ENCODE measurements at places on chromosomes 11 and 22.

DNA sequence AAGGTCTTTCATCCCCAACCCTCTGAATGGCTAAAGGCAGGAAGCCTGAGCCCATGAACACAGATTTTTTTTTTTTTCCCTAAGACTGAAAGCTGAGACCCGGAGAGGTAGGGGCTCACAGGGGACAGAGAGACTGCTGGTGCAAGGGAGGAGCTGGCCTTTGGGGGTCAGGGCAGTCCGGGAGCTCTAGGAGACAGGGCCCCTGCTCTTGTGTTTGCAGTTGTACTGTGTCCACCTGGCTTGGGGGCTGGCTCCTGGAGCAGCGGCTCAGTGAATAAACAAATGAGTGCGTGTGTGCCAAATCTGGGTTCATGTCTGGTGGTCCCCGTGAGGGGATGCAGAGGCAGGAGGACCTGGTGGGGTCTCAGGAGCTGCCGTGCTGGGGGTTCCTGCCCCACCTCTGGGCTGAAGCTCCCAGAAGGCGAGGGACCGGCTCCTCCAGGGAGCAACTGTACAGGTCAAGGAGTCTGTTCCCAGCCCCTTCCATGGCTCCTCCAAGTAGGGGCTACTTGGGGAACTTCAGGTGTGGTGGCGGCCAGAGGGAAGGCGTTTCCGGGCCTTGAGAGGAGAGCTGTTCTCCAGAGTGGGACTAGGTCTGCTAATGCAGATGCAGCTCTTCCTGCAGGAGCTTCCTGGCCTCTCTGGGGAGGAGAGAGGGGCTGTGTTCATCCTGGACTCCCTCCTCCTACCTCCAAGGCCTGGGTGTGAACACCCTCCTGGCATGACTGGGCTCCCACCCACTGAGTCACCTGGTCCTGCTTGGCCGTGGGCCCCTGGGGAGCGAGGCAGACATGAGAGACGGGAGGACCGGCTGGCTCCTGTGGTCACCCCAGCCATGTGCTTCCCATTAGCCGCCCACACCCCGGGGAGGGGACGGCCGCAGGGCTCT is 57.6 kb downstream of the FBXO7 start:
- peak; percentile 92 for DNase-seq

DNA sequence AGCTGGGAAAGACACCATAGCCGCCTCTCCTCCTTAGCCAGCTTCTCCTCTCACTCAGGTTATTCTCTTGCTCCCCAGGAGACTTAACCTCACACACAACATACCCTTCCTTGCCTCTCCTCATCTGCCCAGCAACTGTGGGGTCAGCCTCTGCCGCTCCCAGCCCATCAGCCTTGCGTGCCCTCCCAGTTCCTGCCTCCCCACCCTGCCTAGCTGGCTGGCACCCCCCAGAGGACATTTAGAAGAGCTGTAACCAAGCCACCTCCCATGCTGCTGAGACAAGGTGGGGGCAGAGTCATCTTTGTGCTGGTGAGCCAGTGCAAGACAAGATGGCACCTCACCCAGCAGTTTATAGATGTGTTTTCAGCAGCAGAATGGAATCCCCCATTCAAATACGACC is 38.2 kb downstream of the TOM1 start:
- no peak for DNase-seq

DNA sequence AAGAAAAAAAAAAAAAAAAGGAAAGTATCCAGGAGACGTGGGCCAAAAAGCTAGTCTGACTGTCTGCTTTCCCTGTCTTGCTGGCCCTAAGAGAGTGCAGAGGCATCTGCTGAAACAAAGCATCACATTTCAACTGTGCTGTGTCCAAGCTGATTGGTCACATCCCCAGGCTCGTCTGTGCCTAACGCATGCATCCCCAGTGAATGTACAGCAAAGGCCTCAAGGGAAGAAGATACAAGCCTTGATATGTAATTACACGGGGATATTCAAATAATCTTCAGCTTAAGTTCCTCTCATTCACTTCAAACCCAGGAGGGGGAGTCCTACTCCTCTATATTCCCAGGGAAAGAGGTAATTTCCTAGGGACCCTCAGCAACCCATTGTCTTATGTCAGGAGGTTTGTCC is 5.4 kb upstream of the SORL1 start:
- peak; percentile 34 for DNase-seq

- DNase-seq: peak; percentile 63
Measured at GRCh38 chr11:86360775-86361395, 13.8 kb upstream of the CCDC81 start.

DNA sequence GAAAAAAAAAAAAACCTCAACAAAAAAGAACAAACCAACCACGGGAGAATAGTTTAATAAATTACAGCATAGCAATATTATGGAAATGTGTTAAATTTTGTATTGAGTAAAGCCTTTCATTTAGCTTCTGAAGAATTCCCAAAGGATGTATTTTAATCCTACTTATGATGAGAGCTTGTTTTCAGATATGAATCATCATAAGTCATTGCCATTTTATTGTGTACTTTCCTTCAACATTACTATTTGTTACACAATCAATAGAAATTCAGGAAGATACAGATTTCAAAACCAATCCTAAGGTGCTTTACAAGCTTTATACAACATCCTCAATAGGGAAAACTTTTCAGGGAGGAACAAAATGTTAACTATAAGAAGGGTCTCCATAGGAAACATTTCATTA is 200.6 kb upstream of the CTSC start:
- peak; percentile 70 for DNase-seq

DNA sequence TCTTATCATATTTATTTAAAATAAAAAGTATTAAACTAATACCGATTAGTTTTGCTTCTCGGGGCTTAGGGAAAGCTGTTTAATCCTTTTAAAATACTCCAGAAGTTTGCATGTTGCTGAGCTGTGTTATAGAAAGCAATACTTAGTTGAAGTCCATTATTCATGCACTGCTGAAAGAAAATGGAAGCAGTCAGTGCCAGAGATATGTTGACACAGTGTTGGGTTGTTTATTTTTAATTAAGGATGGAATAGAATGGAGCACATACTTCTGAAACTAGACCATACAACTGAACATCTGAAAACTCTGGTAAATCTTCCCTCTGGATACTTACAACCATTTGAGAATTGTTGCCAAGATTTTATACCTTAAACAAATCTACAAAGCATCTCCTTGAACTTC is 282.7 kb upstream of the CCDC179 start:
- DNase-seq: peak; percentile 17

DNA sequence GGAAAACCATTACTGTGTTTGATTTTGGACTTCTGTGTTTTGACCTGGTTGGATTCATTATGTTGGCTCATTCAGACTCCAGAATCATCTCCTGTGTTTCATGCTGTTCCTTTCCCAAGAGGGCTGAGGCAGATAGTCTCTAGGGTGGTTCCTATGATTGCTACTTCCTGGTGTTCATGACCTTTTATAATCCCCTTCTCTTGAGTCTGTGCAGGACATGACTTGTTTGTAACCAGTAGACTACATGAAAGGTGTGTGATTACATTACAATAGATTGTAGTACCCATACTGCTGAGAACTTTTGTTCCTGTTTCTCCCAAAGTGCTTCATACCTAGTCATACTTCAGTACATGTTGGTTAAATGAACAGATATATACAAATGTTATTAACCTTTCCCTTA is 700.6 kb downstream of the METTL15 start:
- DNase-seq: no peak

DNA sequence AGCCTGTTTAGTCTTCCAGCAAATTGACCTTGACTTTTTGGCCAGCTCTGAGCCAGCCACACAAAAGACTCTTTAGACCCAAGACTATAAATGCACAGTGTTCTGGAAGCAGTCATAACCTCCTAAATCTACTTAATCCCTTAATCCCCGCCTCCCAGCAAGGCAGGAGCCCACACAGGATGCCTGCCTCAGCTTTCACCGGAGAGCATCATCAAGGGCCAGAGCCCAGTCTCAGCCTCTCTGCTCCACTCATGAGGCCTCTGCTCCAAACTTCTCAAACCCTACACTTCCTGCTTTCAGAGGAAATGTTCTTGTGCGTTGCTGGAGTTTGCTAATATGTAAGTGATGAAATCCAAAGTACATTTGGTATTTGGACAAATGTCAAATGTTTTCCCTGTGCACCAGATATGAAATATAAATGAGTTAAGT is 57.9 kb upstream of the FSHB start:
- DNase-seq: no peak

- no peak for DNase-seq
Measured at GRCh38 chr11:72584293-72584938, 89.8 kb downstream of the PDE2A start.

- no peak for DNase-seq
Measured at GRCh38 chr22:47724751-47725150, 962.3 kb downstream of the TBC1D22A start.

DNA sequence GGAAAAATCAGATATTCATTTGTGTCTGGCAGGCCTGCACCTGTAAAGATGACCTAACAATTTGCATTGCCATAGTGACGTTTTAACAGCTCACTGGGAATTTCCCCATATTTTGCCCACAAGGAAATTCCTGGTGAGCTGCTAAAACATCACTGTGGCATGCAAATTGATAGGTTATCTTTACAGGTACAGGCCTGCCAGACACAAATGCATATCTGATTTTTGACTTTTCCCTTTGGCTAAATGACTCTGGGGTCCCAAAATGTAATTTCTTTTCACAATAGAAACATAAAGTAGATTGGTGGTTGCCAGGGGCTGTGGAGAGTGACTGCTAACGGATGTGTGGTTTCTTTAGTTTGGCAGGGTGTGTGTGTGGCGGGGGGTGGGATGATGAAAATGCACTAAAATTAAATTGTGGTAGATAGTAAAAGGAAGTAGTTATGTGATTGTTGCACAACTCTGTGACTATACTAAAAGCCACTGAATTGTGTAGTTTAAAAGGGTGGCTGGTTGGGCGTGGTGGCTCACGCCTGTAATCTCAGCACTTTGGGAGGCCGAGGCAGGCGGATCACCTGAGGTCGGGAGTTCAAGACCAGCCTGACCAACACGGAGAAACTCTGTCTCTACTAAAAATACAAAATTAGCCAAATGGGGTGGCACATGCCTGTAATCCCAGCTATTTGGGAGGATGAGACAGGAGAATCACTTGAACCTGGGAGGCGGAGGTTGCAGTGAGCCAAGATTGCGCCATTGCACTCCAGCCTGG is 18.5 kb upstream of the FEZ1 start:
- DNase-seq: peak; percentile 16

DNA sequence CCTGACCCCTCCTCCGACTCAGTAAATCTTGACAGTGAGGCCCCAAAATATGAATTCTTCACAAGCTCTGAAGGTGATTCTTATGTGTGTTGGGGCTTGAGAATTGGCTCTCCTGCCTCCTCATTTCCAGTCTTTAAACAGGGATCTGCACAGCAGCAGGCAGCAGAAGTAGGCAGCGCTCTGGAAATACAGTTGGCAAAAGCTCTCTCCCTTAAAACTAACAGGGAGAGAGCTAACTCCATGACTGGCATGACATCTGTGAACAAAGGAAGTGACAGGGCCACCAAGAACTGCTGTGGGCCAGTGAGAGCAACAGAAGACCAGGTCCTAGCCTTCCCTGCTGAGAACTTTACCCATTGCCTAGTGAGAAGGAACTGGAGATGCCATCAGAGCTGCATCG is 70.1 kb downstream of the PANX1 start:
- no peak for DNase-seq

- peak; percentile 82 for DNase-seq
Measured at GRCh38 chr22:50306753-50307749, at the start of gene PLXNB2. Gene PLXNB2 (minus strand): TSS chr22:50307646. CDS start chr22:50290584, 17,062 bp downstream.

DNA sequence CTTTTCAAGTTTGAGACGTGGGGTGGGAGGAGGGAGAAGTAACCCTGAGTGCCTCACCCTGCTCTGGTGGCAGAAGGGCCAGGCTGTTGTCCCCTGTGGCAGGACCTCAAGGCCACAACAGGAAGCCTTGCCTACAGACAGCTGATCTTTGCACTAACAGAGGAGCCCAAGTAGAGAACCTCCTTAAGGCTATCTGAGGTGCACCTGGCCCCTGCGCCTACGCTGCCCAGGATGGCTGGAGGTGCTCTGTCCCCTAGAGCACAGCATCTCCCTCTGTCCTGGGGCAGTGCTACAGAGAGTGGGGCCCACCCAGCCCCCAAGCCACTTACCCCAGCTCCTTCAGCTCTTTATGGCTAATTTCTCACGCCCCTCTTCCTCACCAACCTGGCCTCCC is 27.0 kb downstream of the MYO7A start:
- DNase-seq: no peak

- DNase-seq: peak; percentile 74
Measured at GRCh38 chr11:94117871-94118270, 10.8 kb upstream of the PANX1 start.

DNA sequence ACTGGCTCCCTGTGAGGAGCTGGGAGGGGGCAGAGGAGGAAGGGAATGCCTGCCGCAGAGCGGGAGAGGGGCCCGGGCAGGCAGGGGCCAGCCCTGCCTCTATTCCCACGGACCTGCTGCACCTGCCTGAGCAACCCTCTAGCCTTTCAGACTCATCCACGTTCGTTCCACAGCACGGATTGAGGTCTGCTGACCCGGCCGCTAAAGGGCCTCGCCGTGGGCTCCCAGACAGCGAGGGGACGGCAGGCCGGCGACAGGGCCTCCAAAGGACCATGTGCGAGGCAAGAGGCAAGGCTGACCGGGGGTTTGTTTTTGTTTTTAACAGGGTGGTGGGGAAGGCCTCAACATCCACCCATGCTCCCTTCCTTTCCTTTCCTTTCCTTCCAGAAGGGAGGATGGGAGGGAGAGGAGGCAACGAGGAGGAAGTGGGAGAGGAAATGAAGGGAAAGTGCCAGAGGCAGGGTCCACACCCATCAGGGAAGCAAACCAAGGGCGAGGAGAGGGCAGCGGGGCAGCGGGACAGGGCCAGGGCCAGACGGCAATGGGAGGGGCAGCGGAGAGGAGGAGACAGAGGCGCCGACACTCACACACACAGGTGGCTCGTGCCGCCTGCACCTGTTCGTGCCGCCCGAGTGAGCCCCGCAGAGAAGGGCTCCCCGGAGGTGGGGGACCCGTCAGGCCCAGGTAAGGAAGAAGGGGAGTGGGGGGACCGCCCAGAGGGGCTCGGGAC is 7.5 kb downstream of the LRFN4 start:
- no peak for DNase-seq

GRCh38 chr22:17785185-17786184 is 11.2 kb upstream of the BID start:
- DNase-seq: peak; percentile 34

DNA sequence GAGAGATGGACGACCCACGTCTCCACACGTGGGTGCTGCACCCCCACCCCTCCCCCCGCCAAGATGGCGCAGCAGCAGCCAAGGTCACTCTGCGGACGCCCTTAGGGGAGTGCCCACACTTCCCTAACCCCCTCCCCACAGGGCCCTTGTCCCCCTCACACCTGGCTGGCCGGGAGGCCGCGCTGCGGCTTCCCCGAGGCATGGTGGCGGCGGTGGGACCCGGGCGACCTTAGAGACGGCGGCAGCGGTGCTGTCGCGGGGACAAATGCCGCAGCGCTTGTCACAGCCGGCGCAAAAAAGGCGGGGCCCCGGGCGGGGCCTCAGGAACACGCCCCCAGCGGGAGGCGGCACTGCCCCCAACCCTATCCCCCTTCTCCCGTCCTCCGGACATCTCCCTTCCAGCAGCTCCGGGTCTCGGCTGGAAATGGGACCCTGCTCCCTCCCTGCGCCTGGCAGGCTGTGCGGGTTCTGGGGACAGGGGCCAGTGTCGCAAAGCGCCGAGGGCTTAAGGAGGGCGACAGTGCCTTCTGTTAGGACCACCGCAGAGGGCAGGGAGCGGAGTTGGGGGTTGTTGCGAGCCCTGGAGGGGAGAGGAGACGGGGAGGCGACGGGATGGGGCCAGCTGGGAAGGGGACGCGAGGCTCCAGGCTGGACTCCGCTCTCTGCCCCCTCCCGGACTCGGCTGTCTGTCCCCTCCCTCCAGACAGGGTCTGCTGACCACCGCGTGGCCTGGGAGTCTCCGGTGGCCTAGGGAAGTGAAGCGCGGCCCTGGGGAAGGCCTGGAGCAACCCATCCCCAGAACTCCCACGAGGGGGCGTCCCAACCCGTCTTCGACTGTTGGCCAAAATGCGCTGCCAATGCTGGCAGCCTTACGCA is at the start of gene CHCHD10:
CHCHD10 (minus strand) TSS at position 300 of the 876 bp plus-strand sequence; CDS start at position 202, 98 bp downstream.
- peak; percentile 75 for DNase-seq

Data from fibroblast of skin of back (primary cell).